ENCODE measurements at places on chromosomes 16 and 17.
A peak's percentile ranks its signal among the peaks of the same experiment; 100 is the strongest.

DNA sequence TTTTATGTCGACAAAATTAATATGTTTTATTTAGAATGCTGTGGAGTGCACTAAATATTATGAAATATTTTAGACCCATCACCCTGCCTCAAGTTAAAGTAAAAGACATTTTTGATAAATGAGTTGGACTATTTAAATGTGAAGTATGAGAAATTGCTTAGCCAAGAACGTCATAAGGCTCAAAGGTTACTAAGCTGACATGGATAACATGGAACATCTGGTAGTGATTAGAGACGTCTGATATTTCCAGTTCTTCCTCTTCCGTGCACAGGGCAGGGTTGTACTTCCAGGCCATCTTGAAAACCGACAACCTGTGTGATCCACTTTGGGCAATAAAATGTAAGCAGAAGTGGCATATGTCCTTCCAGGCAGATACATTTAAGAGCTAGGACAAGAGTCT is 7.2 kb upstream of the CCL8 start:
- no peak for DNase-seq

GRCh38 chr16:64989050-64989449 is 132.8 kb downstream of the CDH11 start:
- DNase-seq, result no peak

DNA sequence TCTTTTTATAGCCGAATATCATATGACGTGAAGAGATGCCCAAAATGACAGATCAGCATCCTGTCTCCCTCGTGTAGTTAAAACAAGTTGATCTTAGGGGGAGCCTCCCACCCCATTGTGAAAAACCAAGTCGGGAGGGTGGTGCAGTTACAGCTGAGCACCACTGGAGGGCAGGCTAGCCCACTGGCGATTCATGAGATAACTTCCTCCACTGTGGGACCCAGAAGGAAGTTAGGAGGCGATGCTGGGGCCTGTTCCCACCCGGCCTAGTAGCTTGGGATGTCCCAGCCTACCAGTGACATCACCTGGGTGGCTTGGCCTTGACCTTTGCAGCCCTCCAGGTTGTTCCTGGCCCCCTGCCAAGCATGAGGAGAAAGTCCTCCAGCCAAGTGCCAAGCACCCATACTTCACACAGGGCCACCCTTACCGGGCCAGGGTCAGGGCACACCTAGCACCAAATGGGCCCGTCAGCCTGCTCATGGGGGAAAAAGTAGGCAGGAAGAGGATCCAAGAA is 8.1 kb upstream of the CPNE2 start:
- DNase-seq, result peak; percentile 82

DNA sequence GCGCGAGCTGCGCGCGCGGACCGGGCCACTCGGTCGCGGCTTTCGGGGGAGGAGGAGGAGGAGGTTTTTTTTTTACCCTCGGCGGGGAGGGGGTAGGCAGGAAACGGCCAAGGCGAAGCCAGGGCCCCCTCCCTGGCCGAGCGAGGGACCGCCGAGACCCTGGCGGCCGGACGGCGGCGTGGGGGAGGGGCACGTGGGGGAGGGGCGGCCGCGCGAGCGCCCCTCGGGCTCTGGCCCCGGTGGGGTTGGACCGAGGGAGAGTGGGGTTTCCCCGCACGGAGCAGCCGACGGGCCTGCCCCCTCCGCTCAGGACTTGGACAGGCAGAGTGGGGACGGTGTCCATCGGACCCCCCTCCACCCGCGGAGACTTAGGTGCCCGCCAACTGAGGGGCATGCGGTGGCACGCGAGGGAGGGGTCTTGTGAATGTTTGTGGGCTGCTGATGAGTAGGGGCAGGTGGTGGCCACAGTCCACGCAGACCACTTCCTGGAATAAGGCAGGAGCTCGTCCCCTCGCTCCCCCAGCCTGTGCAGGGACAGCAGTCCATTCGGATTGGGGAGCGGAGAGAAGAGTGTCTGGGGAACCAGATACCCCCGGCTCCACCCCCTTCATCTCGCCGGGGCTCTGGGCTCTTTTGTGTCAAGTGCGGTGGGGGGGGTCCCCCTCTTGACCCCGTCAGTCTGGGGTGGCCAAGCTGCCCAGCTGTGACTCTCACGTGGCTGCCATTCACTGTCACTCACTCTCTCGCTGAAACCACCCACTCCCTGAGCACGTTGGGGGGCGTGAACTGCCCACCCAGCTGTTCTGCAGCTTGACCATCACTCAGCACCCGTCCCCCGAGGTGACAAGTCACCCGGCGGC is 3.0 kb upstream of the CHD3 start:
- peak; percentile 67 for DNase-seq

- no peak for DNase-seq
Measured at GRCh38 chr17:2803971-2804370, 7.7 kb downstream of the RAP1GAP2 start.

- no peak for DNase-seq
Measured at GRCh38 chr17:50952889-50953288, 86.7 kb upstream of the TOB1 start.

DNA sequence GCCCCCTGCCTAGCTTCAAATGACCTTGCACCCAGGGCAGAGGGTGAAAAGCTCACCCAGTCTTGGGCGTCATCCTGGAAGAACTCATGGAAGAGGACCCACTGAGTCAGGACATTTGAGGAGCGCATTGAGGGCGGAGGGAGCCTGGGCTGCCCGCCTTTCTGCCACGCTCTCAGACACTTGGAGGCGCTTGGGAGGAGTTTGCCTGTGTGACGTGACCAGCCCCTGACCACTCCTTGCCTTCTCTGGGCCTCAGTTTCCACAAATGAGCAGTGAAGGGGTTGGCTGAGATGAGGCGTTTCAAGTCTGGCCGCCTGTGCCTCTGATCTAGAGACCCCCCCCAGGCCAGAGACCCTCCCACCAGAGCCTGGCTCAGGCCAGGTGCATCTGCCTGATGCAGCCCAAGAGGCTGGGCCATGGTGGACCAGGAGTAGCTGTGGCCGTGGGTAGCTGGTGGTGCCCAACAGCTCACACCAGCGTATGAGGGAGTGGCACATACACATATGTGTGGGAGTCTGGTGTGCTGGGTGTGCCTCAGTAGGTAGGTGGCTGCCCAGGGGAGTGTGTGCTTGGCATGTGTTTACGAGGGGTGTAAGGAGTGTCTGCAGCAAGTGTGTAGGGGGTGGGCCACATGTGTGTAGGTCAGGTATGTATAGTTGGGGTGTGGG is 80.2 kb upstream of the TOB1 start:
- DNase-seq, result peak; percentile 21

- DNase-seq, result no peak
Measured at GRCh38 chr16:86495357-86495701, 15.0 kb upstream of the FOXF1 start.

DNA sequence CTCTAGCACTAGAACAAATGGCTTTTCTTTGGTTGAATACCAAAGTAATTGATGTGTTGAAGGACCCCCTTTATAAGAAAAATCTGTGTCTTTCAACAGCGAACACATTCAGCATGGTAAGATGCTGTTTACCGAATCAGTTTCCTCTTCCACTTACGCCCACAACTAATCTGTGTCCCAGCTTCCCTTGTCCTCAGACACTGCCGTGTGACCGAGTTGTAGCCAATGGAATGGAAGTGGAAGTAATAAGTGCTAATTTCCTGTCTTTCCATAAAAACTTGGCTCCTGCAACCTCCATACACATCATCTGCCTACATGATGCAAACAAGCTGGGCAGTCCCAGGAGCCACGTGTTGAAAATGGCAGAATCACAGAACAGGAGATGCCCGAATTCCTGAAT is 10.4 kb downstream of the CDIPT start:
- DNase-seq, result no peak

- no peak for DNase-seq
Measured at GRCh38 chr17:16975744-16976625, 4.1 kb upstream of the TNFRSF13B start.

- no peak for DNase-seq
Measured at GRCh38 chr16:50651835-50652438, 29.2 kb downstream of the SNX20 start.

GRCh38 chr17:32120141-32120540 is 22.2 kb upstream of the RHOT1 start:
- DNase-seq, result peak; percentile 3

GRCh38 chr17:3708366-3708765 is 12.4 kb upstream of the P2RX5 start:
- DNase-seq, result no peak

GRCh38 chr17:48177816-48178215 is 70.2 kb downstream of the SNX11 start:
- DNase-seq, result no peak

DNA sequence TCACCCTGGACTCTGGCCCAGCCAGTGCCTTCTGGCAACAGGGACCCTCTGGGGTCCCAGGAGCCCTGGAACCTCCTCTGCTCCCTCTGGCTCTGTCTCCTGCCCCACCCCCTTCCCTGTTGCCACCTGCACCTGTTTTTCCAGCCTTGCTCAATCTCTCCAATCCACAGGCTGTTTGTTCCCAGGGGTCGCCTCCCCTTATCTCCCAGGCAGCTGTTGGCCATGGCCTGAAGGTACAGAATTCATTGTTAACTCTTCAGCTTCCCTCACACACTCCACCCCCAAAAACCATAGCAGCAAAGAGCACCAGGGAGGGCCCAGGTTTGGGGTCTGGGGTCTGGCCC is 39.3 kb upstream of the TOB1 start:
- DNase-seq, result no peak

DNA sequence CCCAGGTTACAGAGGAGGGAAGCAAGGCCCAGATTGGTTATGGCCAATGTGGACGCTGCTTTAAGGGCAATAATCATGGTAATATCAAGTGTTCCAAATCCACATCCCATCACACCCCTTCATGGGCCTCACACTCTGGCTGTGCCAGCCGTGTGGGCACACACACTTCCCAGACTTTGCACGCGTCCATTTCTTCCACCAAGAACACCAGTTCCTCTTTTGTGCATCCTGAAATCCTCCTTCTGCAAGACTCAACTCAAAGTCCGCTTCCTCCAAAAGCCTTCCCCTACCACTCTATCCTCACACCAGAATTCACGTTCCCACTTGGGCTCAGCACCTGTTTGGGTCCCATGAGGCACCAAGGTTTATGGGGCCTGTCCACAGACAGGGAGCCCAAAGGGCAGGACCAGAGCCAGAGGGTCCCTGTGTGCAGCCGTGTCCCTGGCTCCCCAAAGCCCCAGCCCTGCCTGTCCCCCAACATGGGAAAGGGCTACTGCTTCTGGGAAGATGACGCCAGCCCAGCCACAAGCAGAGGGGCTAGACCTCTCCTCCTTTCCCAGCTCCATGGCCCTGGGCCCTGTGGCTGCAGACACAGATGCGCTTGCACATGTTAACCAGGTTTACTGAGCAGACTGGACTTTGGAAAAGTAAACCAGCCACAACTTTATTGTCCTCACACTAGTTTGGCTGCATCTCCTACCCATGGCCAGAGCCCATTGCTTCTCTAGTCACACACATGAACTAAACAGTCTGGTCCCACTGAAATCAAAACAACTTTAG is 20.3 kb downstream of the SPNS3 start:
- no peak for DNase-seq

GRCh38 chr16:23699100-23699499 is 13.9 kb downstream of the ERN2 start:
- DNase-seq, result no peak

- no peak for DNase-seq
Measured at GRCh38 chr17:75573540-75573957, 14.1 kb upstream of the MYO15B start.

DNA sequence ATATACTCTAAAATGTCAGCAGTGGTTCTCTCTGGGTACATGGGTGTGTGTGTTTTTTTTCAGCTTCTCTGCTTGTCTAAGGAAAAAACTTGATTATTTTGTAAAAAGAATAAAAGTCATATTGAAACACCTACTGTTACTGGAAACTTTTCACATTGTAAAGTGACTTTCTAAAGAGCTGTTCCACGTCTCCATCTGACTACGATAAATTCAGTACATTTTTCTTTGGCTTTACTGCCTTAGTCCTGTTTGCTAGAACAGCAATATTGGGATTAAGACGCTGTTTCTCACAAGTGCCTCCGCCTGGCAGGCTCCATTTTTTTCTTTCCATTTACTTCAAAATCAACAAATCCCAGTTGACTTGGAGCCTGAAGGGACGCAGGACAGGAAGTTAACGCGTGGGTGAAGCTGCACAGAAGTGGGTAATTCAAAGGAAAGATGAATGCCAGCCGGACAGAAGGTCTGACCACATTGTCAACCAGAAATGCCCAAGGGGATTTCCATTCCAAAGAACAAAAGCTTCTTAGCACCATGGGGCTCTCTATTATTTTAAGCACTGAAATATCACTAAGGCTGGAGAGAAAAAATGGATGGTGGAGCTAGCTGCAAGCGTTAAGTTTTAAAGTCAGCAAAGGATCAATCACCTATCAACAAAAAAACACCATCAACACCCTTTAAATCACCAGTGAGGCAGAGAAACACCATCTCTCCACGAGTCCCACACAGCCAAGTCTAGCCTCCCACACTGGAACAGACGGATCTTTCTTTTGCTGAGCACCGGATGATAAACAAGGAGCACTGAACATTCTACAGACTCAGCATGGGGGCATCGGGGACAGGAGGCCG is 8.4 kb downstream of the GLOD4 start:
- DNase-seq, result no peak

- DNase-seq, result no peak
Measured at GRCh38 chr16:75378616-75379015, 54.7 kb downstream of the CFDP1 start.

- no peak for DNase-seq
Measured at GRCh38 chr16:79411805-79412204, 188.7 kb downstream of the MAF start.

- DNase-seq, result peak; percentile 57
Measured at GRCh38 chr16:74700116-74700437, 585 bp downstream of the MLKL start.

DNA sequence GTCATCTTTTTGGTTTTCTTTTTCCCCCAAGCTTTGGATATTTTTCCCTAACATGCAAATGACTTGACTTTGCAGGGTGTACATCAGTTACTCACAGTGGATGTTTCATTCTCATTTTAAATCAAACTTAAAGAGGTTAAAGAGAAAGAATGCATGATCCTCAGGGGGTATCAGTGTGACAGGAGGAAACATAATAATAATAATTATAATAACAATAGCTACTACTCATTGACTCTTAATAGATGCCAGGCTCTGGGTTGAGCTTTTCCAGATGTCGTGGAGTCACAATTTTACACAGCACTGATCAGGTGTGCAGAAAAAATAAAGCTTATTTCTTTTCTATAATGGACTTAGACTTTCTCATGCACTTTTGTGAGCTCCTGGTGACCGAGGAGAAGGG is 157.2 kb upstream of the CACNG3 start:
- no peak for DNase-seq

DNA sequence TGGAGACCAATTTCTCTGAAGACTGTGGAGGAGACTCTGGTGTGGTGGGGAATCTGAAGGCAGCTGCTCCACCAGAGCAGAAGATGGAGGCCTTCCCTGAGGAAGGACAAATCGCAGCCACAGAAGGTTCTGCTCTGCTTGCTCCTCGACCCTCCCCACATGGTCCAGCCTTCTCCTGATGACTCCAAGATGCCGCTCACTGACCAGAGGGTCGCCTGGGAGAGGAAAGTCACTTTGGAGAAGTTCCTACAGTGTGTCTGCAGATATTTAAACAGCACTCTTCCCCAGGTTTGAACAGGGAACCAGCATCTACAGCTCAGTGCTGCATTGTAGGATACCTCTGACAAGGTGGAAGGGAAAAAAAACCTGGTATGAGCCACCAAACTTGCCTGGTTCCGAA is 21.0 kb upstream of the SUPT4H1 start:
- DNase-seq, result no peak

Data from stimulated activated CD8-positive, alpha-beta memory T cell treated with anti-CD3 and anti-CD28 coated beads, Interleukin-4, amount 100 ng/mL, for 48 hours (primary cell).